ENCODE measurements at places on chromosomes 1 and 21.

DNA sequence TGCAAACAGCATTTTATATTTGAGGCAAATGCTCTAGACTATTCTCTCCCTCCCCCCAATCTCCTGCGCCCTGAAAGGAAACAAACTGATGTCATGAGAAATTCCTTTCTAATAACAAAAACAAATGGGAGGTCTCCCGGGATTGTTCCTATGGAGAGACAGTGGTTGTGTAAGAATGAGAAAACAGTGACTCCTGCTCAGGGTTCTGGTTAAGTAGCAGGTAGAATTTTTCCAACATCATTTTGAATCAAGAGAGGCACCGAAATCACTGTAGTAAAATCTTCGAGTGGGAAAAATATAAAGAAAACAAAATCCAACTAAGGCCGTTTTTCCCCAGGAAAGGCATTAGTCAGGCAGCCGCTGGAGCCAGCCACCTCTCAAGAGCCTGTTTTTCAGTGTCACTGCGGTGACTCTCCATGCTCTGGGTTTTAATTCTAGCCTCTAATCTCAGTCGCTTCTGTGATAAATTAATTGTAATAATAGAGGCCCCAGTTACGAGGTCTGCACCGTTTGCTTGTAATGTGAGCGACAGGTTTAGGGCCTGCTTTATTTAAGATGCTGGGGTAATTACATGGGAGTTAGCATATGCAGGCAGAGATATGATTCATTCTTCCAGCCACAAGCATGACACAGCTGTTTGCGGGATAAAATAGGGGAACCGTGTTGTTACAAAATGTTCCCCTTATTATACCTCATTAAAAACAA is 80.3 kb downstream of the RNF220 start:
- peak; percentile 50 for DNase-seq

DNA sequence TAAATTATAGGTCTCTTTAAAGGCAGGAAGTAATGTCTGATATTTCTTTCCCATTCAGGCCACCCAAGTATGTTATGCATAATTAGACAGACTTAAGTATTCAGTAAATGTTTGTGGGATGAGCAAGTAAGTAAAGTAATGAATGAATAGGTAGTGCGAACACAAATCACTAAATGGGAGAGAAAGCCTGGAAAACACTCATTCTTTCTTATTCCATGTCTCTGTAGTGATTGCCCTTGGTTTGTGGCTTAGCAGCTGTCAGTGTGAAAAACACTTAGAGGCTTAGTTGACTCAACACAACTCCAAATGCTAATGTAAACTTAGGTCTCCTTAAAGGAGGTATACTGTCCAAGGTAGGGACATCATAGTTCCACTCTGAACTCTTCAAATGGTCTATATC is 182.5 kb downstream of the ZC3H11B start:
- no peak for DNase-seq

GRCh38 chr1:19429611-19430010 is 55.7 kb downstream of the CAPZB start:
- DNase-seq, result no peak

DNA sequence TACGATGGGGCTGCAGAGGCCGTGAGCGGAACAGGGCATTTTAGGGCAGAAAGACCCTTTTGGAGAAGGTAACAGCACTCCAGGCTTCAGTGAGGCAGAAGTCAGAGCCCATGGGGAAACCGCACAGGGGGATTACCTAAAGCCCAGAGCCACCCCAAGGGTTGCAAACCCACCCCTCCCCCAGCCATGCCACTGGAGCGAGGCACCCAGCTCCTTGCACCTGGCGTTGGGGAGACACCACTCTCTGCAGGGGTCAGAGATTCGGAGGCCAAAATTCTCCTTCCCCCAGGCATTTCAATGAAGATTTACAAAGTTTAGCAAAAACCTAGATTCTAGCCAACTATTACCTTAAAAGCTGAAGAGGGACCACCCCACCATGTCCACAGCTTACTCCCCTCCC is 38.4 kb upstream of the CCDC27 start:
- DNase-seq, result no peak

DNA sequence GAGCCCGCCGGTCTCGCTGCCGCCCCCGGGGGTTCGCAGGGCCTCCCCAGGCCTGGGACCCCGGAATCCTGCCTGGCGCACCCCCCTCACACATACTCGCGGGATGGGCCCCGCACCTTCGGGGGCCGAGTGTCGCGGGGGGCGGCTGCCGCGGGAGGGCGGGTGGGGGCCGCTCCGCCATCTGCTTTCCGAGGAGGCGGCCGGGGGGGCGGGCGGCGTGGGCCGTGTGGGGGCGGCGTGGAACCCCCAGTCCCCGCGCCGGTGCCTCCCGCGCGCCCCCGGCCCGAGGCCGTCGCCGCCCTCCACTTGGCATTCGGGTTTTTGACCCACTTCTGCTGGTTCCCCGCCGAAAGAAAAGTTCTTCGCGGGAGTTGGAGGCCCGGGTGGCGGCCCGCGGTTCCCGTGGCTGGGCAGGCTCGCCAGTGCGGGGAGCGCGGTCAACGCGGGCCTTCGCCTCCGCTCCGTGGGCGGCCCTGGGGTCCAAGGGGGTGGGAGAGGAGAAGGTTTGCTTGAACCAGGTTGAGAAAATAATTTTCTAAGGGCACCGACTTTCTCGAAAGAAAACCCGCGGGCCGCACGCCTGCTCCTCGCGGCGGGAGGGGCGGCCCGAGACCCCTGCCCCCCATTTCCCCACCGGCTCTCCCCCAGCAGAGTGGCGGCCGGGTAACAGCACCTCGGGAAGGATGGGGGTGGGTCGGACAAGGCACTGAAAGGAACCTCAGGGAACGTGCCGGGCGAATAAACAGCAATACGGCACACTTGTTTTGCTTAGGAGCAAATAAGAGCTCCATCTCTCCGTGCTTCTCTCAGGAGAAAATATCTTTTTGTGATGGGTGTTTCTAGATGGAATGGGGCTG is 1.6 kb downstream of the PHF13 start:
- DNase-seq, result no peak

GRCh38 chr1:52904927-52905698 is 16.4 kb downstream of the ECHDC2 start:
- no peak for DNase-seq

GRCh38 chr1:34682452-34683223 is 72.2 kb upstream of the GJB5 start:
- no peak for DNase-seq

- no peak for DNase-seq
Measured at GRCh38 chr1:37391211-37392011, 83.0 kb upstream of the ZC3H12A start.

DNA sequence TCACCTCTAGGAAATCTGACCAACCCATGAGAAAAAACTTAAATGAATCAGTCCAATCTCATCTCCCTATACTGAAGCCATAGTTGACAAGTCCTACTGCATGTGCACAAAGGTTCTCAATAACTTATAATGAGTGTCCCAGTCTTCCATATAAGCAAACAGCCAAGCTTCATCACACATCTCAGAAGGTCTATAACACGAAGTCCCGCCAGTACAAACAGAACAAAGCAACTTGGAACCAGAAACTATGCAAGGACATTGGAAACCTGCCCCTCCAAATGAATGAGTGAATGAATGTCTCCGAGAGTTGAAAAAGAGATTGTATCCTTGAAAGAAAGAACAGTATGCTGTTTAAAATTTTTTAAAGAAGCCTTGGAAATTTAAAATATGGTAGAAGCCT is 53.6 kb upstream of the IPO9 start:
- DNase-seq, result no peak

- DNase-seq, result peak; percentile 73
Measured at GRCh38 chr1:95169548-95169947, 52.4 kb downstream of the TLCD4 start.

DNA sequence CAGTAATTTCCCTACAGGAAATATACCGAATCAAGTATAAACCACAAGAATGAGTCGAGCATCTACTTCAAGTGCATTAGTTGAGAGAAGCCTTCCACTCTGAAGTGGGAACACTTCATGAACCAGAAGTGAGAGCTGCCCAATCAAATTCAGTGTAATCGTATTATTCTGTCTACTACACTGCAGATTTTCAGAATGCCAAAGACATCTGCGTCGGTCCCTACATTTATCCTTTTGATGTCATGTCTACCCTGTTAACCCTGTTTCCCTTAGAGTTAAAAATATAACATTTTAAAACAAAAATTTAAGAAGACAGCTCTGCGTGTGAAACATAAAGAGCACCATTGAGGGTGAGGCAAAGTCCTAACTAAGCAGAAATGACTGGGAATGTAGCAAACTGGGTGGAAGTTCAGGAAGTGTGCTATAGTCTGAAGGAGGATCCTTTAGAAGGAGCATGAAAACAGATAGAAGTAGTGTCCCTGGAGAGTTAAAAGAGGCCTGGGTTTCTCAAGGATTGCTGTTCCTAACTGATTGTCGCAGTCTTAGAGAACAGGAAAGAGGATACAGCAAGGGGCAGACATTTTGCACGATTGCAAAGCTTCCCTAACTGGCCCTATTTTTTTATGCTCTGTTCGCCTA is 291.2 kb downstream of the PTPRC start:
- no peak for DNase-seq

GRCh38 chr1:247415423-247416361 is at the start of gene NLRP3:
Gene NLRP3, plus strand, starts transcription at chr1:247416173. Its CDS starts 2,628 bp downstream, at chr1:247418801.
- peak; percentile 41 for DNase-seq

DNA sequence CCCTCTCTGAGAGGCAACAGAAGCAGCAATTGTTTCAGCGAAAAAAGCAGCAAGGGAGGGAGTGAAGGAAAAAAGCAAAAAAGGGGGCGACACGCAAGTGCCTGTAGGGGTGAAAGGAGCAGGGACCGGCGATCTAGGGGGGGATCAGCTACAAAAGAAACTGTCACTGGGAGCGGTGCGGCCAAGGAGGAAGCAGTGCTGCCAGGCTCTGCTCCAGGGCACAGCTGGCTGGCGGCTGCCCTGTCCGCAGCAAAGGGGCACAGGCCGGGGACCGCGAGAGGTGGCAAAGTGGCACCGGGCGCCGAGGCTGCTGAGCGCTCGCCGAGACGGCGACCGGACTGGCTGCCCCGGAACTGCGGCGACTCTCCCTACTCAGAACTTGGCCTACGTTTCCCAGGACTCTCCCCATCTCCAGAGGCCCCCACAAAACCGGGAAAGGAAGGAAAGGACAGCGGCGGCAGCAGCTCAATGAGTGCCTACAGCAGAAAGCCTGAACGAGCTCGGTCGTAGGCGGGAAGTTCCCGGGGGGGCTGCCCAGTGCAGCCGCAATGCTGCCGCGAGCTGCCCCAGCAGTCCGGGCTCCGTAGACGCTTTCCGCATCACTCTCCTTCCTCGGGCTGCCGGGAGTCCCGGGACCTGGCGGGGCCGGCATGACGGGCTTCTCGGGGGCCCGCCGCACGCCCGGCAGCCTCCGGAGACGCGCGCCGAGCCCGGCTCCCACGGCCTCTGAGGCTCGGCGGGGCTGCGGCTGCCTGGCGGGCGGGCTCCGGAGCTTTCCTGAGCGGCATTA is 1.0 kb upstream of the CDKN2C start:
- no peak for DNase-seq

DNA sequence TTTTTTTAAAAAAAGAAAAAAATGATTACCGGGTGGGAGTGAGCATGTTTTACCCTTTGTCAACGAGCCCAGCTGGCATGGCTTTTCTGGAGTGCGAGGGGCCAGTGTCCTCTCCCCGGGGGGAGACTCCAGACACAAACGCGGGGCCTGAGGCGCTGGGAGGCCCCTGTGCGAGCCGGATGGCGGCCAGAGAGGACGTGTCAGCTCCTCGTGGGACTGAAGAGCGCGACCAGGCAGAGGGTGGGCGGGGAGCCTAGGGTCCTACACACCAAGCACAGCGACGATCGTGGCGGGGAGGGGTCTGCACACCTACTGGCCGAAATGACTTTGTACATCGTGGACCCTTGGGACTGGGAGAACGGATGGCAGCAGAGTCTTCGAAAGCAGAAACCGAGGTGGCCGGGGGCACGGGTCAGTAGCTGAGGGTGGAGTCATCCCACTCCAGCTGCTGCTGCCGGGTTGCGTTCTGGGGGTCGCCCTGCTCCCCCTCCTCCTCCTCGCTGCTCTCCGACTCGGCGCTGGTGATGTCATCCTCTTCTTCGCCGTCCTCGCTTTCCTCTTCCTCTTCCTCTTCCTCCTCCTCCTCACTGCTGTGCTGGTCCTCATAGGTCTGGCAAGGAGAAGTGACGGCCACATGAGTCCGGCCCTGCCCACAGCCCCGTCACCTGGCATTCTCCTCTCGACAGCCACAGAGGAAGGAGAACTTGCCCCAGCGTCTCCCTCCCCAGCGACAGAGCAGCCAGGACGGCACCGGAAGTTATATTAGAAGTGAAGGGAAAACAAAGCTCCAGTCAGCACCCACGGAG is 78.8 kb downstream of the PIK3CD start:
- DNase-seq, result no peak

DNA sequence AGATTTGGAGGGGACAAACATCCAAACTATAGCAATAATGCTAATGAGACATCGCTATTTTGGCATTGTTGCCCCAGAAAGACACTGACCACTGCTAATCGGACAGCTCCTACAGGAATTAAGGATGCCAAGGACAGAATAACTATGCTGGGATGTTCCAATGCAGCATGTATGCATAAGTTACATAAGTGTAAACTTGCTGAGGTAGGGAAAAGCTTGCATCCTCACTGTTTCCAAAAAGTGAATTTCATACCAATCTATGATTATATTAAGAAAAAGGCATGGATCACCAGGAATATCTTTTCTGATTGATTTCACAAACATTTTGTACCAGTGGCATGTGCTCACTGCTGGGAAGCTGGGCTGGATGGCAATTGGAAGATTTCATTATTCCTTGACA is 45.8 kb upstream of the RALGPS2 start:
- no peak for DNase-seq

- no peak for DNase-seq
Measured at GRCh38 chr1:156508205-156508954, 7.8 kb upstream of the MEF2D start.

- DNase-seq, result no peak
Measured at GRCh38 chr1:47776667-47777131, 220.5 kb downstream of the TRABD2B start.

DNA sequence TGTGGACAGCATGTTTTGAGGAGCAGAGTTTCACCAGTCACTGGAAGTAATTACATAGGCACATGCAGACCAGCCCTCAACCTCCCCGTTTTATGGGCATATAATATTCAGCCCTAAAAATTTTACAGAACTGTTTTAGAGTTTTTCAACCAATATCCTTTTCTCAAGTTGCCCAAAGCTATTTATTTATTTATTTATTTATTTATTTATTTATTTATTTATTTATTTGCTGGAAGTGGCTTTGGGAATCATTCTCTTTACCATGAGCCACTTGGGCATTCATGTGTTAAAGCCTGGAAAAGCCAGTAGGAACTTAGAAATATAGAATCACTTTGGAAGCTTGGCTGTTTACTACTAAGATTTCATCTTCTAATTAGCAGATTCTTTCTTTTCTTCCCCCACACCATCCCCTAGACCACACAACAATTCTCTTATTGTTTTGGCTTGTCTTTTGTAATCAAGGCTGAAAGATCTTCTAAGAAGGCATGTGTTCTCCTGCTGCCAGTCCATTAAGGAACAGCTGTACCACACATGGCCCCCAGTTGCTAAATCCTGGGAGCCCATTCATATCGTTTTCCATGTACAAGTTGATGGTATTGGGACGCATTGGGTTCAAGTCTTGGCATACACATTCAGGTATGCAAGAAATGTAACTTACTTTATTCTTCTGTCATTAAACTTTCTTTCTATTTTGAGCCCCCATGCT is 220.0 kb downstream of the PAPPA2 start:
- no peak for DNase-seq

GRCh38 chr1:2981981-2982614 is 39.2 kb upstream of the ACTRT2 start:
- DNase-seq, result no peak

Data from kidney epithelial cell (primary cell).